ENCODE measurements at places on chromosomes 7 and 10. TPM values are rescaled to one million over a fixed set of nuclear protein-coding genes. Genes with fewer than 3 reads are reported as not detected.
A peak's percentile ranks its signal among the peaks of the same experiment; 100 is the strongest.

Gene SKIDA1
- total RNA-seq = 7.8 TPM

Gene SEC31B
- 7.8 TPM for total RNA-seq

Gene SPDYE1
- not detected for total RNA-seq

Gene ZNF775
- 6.5 TPM for total RNA-seq

Gene ADAM22
- 1.5 TPM for total RNA-seq

GRCh38 chr10:31413325-31413724 lies 94.3 kb downstream of the ZEB1 start:
- no peaks in the 10 kb centered on the region for H3K27me3 ChIP-seq
- H3K4me3 ChIP-seq = no peak overlapping the region
- peak; percentile 32 for DNase-seq
- H3K4me1 ChIP-seq = no peaks in the 10 kb centered on the region
- H3K27ac ChIP-seq = no peak overlapping the region

- H3K4me1 ChIP-seq = peaks cover 9% of the 10 kb centered on the region
- H3K4me3 ChIP-seq = no peak overlapping the region
- H3K36me3 ChIP-seq = no peaks in the 10 kb centered on the region
- peaks cover 3% of the 10 kb centered on the region for H3K27me3 ChIP-seq
- DNase-seq = no peak
- no peak overlapping the region for H3K27ac ChIP-seq
These were observed 102.0 kb upstream of the GLI3 start for GRCh38 chr7:42338916-42339540.

GRCh38 chr10:133259602-133259989 lies 17.1 kb downstream of the ADAM8 start:
- peaks cover 35% of the 10 kb centered on the region for H3K4me1 ChIP-seq
- no peak overlapping the region for H3K4me3 ChIP-seq
- DNase-seq = no peak
- H3K36me3 ChIP-seq = no peaks in the 10 kb centered on the region
- peak overlapping the region; percentile 50 for H3K27ac ChIP-seq

Gene TRIP6
- 86.9 TPM for total RNA-seq

Gene ATP6V0A4
- total RNA-seq = 0.25 TPM

DNA sequence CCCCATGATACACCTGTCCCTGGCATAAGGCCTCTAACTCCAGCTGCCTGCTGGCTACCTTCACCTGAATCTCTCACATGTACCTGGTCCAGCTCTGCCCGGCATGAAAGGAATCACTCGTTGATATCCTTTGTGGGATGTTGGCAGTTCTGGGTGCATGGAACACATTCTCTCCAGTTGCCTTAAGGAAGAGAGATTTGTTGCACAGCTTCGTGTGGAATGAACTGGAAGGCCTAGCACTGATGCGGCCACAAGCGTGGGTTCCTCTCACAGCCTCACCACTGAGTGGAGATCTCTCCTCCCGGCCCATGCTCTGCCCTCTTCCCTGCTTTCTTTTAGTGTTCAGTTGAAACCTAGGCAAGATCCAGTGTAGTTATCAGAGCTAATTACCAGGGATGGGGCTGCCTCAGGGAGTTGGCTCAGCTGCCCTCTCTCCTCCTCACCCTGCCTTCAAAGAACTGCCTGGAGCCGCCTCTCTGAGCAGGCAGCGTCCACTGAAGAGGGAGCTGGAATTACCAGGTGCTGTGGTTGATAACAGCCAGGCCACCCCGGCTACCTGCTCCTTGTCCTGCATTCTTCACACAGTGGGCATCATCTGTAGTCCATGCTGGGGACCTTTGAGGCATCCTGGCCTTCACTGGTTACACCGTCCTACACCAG lies 194.3 kb downstream of the CCDC3 start:
- H3K4me3 ChIP-seq = no peak overlapping the region
- no peaks in the 10 kb centered on the region for H3K4me1 ChIP-seq
- no peaks in the 10 kb centered on the region for H3K27me3 ChIP-seq
- DNase-seq = no peak
- H3K27ac ChIP-seq = no peak overlapping the region

Gene SFR1
- 4.4 TPM for total RNA-seq

Gene LIPM
- not detected for total RNA-seq

GRCh38 chr7:158061026-158061630 lies 526.5 kb downstream of the PTPRN2 start:
- no peak for DNase-seq
- H3K27me3 ChIP-seq = no peaks in the 10 kb centered on the region
- no peaks in the 10 kb centered on the region for H3K4me1 ChIP-seq

DNA sequence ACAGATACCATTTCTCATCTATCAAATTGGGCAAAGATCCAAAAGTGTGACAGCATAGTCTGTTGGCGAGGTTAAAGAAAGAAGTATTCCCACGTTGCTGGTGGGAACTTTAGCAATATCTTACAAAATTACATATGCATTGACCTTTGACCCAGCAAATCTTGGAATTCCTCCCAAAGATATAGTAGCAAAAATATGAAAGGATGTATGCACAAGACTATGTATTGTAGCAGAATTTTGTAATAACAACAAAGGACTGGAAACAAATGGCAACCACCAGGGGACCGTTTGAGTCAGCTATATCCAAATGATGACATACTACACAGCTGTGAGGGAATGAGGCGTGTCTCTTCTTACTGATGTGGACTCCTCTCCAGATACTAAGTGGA lies 50.2 kb downstream of the KCNH2 start:
- no peak overlapping the region for H3K27ac ChIP-seq
- H3K27me3 ChIP-seq = peaks cover 2% of the 10 kb centered on the region
- no peaks in the 10 kb centered on the region for H3K36me3 ChIP-seq
- no peak overlapping the region for H3K4me3 ChIP-seq

DNA sequence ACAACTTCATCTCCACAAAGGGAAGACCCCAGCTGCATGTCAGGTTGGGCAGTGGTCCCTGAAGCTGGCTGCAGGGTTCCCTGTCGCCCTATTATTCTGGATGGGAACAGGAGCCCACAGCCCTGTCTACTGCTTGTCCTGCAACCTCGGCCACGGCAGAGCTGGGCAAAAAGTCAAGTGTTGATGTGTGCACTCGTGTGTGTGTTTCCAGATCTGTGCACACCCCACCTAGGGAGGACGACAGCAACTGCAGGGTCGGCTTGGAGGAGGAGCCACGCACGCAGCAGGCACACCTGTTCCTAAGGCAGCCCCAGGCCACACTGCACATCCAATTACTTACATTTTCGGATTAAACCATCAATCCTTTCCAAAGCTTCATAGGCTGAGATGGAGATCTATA lies 23.6 kb downstream of the PITRM1 start:
- H3K27ac ChIP-seq = no peak overlapping the region
- H3K36me3 ChIP-seq = peaks cover 84% of the 10 kb centered on the region
- no peaks in the 10 kb centered on the region for H3K27me3 ChIP-seq
- H3K4me1 ChIP-seq = no peaks in the 10 kb centered on the region
- H3K4me3 ChIP-seq = no peak overlapping the region

Gene HYAL4
- not detected for total RNA-seq

DNA sequence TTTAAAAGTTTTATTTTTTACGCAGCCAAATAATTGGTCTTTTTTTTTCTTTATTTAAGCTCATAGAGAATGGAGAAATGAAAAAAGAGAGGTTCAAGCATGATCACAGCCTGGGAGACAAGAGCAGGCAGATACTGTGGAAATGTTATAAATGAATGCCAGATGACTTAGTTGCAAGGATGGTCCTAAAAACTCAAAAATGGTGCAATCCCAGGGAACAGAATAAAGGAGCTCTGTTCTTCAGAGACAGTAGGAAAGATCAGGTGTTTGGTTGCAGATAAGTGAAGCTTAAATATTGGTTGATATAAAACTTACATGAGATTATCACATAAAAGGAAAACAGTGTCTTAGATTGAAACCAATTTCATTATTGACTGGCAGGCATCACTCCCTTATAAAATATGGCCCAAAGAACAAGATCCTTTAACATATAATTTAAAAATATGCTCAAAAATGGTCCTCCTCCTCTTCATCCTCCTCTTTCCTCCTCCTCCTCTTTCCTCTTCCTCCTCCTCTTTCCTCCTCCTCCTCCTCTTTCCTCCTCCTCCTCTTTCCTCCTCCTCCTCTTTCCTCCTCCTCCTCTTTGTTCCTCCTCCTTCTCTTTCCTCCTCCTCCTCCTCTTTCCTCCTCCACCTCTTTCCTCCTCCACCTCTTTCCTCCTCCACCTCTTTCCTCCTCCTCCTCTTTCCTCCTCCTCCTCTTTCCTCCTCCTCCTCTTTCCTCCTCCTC lies 18.6 kb downstream of the GNAT3 start:
- H3K27me3 ChIP-seq = no peaks in the 10 kb centered on the region
- DNase-seq = no peak
- H3K4me3 ChIP-seq = no peak overlapping the region

Gene STOX1
- 0.12 TPM for total RNA-seq

Gene CCDC146
- 1.8 TPM for total RNA-seq

- H3K4me1 ChIP-seq = no peaks in the 10 kb centered on the region
- DNase-seq = no peak
- H3K4me3 ChIP-seq = no peak overlapping the region
- H3K27ac ChIP-seq = no peak overlapping the region
- no peaks in the 10 kb centered on the region for H3K27me3 ChIP-seq
These were observed 15.1 kb downstream of the GPR146 start for GRCh38 chr7:1059200-1060091.

DNA sequence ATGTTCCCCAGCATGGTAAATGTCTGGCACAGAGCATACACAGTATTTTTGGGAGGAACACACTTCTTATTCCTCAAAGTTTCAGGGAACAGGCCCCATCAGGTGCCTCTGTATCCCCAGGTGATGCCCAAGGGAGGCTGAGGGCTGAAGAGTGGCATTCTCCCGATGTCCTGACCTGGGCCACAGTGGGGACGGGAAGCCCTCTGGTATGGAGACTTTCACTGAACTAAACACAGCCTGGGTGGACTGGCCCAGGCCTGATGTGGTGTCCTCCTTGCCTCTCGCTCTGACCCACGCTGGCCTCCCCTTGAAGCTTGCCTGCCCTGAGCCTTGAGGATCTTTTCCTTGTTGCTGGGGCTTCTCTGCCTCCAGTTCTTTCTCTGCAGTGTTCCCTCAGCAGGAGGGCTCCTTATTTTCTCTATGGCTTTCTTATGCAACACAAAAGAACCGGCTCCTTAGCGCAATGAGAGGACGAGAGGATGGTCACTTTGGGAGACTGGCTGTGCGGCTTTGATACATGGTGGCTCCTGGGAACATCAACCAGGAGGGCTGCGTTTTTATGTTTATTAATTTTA lies 157.5 kb upstream of the TNS3 start:
- H3K36me3 ChIP-seq = no peaks in the 10 kb centered on the region
- H3K27ac ChIP-seq = no peak overlapping the region
- H3K4me3 ChIP-seq = no peak overlapping the region
- DNase-seq = no peak
- peaks cover 6% of the 10 kb centered on the region for H3K4me1 ChIP-seq

- peaks cover 27% of the 10 kb centered on the region for H3K4me1 ChIP-seq
- no peaks in the 10 kb centered on the region for H3K27me3 ChIP-seq
- DNase-seq = peak; percentile 81
These were observed 17.6 kb downstream of the IFIT5 start for GRCh38 chr10:89431977-89432376.

- H3K27ac ChIP-seq = no peak within 1 kb of the TSS
- DNase-seq = peak; percentile 61
- no peaks in the 10 kb centered on the region for H3K36me3 ChIP-seq
- H3K27me3 ChIP-seq = no peaks in the 10 kb centered on the region
- no peaks in the 10 kb centered on the region for H3K4me1 ChIP-seq
- H3K4me3 ChIP-seq = no peak within 1 kb of the TSS
These were observed at the start of gene SRRM3 for GRCh38 chr7:76201732-76202665. Gene SRRM3 (plus strand): TSS chr7:76201896. CDS start chr7:76235067, 33,171 bp downstream.

Gene TMEM168
- total RNA-seq = 10.8 TPM

DNA sequence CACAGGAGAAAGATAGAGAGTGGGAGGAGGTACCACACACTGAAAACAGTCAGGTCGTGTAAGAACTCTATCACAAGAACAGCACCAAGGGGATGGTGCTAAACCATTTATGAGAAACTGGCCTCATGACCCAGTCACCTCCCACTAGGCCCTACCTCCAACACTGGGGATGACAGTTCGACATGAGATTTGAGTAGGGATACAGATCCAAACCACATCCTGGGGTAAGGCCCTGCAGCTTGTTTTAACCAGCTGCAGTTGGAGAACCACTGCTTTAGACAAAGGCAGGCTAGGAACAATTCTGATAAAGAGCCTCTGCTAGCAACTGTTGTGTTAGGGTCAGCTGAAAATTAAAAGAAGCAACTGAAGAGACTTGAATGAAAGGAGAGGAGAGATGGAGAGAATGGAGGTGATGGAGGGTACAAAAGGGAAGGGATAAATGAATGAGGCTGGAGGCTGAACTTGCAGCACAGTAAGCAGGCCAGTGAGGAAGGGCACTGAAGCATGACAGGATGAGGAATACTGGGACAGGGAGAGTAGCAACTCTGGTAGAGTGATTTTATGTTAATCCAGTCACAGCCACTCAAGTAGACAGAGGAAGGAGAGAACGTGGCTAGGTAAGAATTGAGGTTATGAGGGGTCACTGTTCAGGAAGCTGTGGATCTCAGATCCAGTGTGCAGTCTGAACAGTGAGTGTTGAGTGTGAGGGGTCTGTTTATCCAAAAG lies 23.6 kb downstream of the MEST start:
- no peak overlapping the region for H3K4me3 ChIP-seq
- no peaks in the 10 kb centered on the region for H3K4me1 ChIP-seq
- no peak for DNase-seq
- no peaks in the 10 kb centered on the region for H3K27me3 ChIP-seq
- no peak overlapping the region for H3K27ac ChIP-seq

DNA sequence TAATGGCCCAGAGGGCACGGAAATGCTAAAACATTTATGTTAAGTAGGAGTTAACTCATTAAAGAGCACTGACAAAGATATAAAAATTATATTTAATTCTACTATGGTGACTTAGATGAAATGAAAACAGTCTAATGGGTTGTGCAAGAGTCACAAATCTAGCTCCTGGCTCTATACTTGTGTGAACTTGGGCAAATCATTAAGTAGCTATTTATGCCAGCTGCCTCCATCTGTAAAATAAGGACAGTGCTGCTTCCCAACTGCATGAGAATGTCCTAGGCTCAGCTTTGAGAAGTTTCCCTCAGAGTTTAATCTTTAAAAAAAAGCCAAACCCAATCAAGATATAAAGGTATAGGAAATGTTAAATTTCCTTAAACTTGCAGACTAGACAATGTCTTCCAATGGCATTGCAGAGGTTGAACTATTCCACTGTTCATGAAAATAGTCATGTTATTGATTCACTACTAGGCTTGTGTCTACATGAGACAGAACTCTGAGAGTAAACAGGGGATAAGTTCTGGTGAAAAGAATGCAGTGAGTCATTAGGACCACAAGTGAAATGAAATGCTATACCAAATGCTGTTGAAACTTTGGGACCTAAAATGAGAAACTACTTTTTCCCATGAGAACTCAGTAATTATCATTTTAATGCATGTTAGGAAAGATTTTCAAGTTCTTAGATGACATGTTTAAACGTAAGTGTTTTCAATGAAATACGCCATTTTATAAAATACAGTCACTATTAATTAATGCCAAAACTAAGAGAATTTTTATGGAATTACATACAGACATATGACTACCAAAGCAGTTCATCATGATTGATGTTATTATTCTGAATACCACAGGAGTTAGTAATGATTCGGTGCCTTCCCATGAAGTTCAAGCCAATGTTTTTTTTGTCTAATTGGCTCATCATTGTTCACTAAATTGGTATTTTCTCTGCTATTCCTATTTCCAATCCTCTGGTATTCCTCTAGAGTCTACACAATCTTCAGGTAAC lies 84.2 kb downstream of the CDK6 start:
- H3K27ac ChIP-seq = peak overlapping the region; percentile 96
- peak overlapping the region; percentile 37 for H3K4me3 ChIP-seq
- no peaks in the 10 kb centered on the region for H3K27me3 ChIP-seq
- DNase-seq = peak; percentile 95
- no peaks in the 10 kb centered on the region for H3K36me3 ChIP-seq

- H3K27me3 ChIP-seq = peaks cover 11% of the 10 kb centered on the region
- no peak overlapping the region for H3K27ac ChIP-seq
- no peak for DNase-seq
- no peak overlapping the region for H3K4me3 ChIP-seq
- no peaks in the 10 kb centered on the region for H3K36me3 ChIP-seq
- H3K4me1 ChIP-seq = peaks cover 7% of the 10 kb centered on the region
These were observed 37.9 kb upstream of the PSMG3 start for GRCh38 chr7:1607696-1608095.

All from astrocyte (in vitro differentiated cells and primary cell).